ENCODE measurements at places on chromosomes 5 and 9. TPM values are rescaled to one million over a fixed set of nuclear protein-coding genes. Genes with fewer than 3 reads are reported as not detected.

GRCh38 chr5:12023614-12024241, 119.5 kb upstream of the CTNND2 start:
- DNase-seq, result no peak

GRCh38 chr9:68678430-68678829, 26.6 kb upstream of the PIP5K1B start:
- no peak for DNase-seq

The DMRT3 gene
- not detected for polyA plus RNA-seq

DNA sequence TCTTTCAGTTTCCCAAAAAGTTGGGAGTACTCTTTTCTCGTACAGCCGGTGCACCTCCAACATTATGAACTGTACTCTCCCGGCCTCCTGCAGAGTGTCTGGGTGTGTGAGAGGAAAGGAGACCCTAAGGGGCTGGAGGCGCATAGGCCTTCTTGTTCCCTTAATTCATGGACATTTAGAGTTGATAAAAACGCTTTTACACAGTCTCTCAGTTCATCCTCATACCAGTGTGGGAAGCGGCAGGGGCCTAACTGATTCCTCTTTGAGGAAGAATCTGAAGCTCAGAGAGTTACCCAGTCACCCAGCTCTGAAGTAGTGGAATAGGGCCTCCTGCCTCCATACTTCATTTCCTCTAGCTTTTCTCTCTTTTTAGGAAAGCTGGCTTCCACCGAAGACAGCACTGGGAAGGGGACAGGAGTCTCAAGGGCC, 3.3 kb downstream of the MCIDAS start:
- no peak for DNase-seq

DNA sequence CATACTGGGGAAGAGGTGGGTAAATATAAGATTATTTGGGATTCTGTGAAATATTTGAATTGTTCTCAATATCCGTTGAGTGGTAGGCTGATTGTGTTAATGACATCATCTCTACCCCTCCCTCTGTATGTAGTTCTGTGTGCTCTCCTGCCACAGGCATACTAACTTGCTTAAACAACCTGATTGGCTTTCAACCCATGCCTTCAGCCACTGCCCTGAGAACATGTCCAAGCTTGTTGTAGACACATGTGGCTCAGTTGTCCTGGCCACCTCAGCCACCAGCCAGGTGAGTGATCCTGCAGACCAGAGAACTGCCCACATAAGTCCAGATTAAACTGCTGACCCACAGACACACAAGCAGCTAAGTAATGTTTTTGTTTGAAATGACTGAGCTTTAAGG, 31.1 kb downstream of the ANKS6 start:
- DNase-seq, result no peak
